Fibroblast of skin of back (primary cell): ENCODE measurements at places on chromosomes 4 and X.

DNA sequence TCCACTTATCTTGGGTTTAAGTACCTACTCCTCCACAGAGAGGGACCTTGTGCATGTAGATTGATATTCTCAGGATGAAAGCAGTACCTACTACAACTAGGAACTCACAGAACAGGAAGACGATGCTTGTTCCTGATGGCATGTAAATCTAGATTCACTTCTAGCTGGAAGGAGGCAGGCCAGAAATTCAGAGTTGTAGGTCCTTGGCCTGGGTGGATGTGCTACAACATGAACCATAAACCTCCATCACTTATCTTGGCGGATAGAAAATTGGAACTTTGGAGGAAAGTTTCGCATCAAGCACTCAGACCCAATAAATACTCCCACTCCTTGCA, 9.3 kb upstream of the SMIM20 start:
- no peak for DNase-seq

DNA sequence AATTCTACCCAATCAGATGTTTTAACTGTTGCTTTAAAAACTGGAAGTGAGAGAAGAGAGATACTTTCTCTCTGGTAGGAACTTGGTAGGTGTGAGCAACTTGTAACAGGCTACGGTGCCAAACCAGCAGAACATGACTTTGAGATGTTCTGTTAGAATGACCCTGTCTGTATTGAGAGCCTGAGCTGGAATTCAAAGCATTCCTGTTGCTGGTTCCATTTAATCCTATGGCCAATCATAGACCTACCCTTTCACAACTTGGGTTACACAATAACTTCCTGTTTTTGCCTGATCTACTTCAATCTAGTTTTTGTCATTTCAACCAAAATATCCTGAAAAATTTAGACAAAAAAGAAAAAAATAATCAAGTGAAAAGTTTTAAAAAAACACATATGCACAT, 1.7 kb upstream of the PRRG1 start:
- peak; percentile 36 for DNase-seq

GRCh38 chr4:13536607-13537006, 7.7 kb downstream of the NKX3-2 start:
- DNase-seq = no peak

DNA sequence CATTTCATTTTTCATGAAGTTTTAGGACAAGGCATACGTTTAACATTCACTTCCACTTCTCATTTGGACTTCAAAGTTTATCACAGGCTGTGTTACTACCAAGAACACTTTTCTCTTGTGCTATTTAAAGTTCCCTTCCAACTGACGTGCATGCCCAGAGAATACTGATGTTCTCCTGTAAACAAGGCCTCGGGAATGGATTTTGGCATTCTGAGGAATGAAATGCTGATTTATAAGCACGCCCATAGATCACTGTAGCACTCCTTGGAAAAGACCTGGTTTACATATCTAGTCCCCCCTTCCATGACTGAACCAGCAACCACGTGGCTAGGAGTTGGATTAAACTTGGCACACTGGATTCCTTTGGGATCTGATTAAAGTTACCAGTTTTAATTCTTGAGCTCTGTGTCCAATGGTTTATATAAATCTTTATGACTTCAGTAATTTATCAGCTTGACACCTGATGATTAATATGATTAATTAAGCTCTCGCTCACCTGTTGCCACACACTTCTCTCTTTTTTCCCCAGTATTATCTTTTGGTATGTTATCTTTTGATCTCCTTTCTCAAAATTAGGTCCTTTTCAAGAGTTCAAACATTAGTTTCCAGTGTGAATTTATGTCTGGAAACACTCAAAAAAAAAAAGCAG, 122.4 kb upstream of the HAND2 start:
- DNase-seq = no peak

- DNase-seq = peak; percentile 4
These were observed 250.7 kb downstream of the NAP1L3 start for GRCh38 chrX:93422693-93423092.

DNA sequence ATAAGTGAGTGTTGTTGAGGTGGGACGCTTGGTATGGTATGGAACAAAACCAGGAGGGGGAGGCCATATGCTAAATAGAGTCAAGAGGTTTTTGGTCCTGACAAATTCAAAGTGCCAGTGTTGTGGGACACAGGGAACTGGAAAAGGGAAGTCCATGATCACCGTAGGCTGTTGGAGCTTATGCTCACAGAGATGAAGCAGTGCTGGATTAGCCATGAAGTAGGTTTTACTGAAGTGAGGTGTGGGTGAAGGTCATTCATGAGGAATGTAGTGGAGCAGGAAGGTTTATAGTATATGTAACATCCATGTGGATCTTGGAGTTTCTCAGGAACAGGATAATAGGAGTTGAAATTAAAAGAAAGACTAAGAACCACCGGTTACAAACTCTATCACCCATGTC, 256.1 kb upstream of the PITX2 start:
- DNase-seq = no peak

- peak; percentile 47 for DNase-seq
These were observed 115.1 kb downstream of the SH3KBP1 start for GRCh38 chrX:19772096-19772821.

- peak; percentile 84 for DNase-seq
These were observed 125.3 kb downstream of the SOWAHB start for GRCh38 chr4:76772498-76773106.

GRCh38 chr4:88866862-88867550, 169.4 kb upstream of the NAP1L5 start:
- peak; percentile 65 for DNase-seq

DNA sequence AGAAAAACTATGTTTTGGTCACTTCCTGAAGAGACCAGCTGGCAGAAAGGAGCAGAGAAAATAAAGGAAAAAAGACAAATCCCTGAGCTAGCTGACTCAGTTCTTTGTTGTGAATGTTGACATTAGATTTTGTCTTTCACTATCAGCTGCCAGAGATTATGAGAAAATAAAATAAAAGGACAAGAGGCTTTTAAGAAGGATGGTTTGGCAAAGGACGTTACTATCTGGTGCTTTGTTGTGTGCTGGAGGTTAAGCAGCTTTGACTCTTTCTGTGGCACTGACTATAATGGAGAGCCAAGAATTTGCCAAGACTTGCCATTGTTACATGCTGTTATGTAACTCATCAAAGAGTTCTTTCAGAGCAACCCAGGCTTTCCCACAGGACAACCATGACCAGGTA, 12.1 kb downstream of the ASB5 start:
- peak; percentile 16 for DNase-seq

GRCh38 chr4:140330311-140330900, 43.0 kb upstream of the SCOC start:
- peak; percentile 48 for DNase-seq

DNA sequence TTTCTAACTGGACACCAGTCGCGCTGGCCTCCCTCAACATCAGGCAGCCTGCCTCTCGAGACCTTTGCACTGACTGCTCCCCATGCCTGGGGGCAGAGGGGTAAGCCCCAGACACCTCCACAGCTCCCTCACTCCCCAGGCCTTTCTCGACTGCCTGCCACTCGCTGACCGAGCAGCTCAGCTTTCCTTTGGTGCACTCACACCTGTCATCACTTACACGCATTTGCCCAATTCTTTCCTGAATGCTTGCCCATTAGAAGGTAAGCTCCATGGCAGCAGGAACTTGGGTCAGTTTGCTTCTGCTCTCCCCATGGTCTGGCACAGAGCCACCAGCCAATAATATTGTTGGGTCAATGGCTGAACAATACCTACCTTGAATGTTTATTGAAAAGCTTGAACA, 32.2 kb upstream of the PROM1 start:
- no peak for DNase-seq
